ENCODE measurements at places on chromosomes 5 and 9.

- no peak for DNase-seq
Observed at GRCh38 chr9:128166169-128166568, 6.1 kb downstream of the BBLN start.

GRCh38 chr5:150637245-150638052 lies 3.0 kb upstream of the SYNPO start:
- DNase-seq, result no peak

DNA sequence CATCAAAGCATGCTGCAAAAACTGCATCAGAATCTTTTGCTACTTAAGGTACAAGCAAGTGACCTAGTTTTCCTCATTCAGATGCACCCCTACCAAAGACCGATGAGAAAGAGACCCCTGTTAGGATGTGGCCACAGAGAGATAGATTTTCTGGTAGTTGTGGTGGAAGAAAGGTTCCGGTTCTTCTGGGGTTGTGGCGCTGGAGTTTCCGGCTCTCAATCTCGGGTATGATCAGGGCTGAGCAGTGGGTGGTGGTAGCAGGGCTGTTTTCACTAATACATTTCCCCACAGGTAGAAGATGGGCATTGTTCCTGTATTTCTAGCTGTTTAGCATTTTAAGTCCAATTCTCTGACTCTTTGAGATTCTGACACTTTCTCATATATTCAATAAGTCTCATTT lies 58.4 kb downstream of the PCSK1 start:
- DNase-seq, result no peak

- DNase-seq, result peak; percentile 16
Observed at GRCh38 chr5:74275171-74275992, 365.1 kb downstream of the ENC1 start.

GRCh38 chr9:94888775-94889174 lies 162.3 kb downstream of the AOPEP start:
- no peak for DNase-seq

- DNase-seq, result no peak
Observed at GRCh38 chr5:176189857-176190256, 48.4 kb upstream of the SIMC1 start.

GRCh38 chr9:14030375-14031059 lies 283.4 kb downstream of the NFIB start:
- peak; percentile 87 for DNase-seq

DNA sequence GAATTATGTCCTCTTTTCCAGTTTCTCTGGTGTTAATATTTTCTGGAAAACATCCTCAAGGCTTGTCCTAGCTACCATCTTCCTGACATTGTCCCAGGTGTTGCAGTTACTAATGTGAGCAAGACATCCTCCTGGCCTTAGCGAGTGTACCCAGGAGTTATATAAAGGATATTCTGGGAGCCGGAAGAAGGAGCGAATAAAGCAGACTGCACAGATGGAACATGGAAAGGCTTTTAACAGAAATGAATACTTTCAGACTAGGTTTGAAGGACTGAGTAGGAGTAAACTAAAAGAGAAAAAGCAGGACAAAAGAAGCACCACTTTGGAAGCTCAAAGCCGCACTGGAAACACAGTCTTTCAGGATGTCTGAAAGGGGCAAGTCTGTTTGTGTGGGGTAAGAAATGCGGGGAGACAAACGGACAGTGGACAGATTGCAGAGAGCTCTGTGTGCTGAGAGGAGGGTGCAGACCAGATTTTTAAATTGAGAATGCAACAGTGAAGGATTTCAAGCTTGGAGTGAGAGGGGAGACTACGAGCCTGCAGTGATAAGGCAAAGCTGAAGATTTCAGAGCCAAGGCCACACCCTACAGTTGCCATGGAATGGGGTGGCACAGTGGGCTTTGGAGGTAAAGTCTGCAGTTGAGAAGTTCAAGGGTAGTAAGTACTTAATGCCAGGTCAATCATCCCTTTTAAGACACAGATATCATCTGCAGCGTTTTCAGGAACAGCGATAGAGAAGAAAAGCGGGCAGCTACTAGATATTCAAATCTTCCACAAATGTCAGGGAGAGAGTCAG lies 94.1 kb upstream of the TAF11L2 start:
- no peak for DNase-seq

GRCh38 chr9:22056402-22056801 lies 47.3 kb upstream of the CDKN2B start:
- no peak for DNase-seq

- DNase-seq, result no peak
Observed at GRCh38 chr5:119353686-119354366, 2.0 kb upstream of the TNFAIP8 start.

DNA sequence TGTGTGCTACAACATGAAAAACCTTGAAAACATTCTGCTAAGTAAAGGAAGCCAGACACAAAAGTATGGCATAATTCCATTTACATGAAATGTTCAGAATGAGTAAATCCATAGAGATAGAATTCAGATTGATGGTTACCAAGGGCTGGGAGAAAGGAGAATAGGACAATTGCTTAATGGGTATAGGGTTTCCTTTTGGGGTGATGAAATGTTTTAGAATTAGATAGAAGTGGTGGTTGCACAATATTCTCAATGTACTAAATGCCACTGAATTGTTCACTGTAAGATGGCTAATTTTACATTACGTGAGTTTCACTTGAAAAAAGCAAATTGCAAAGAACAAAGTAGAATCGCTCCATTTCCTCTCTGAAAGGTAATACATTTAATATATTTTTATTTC lies 43.0 kb upstream of the GAS1 start:
- DNase-seq, result no peak

DNA sequence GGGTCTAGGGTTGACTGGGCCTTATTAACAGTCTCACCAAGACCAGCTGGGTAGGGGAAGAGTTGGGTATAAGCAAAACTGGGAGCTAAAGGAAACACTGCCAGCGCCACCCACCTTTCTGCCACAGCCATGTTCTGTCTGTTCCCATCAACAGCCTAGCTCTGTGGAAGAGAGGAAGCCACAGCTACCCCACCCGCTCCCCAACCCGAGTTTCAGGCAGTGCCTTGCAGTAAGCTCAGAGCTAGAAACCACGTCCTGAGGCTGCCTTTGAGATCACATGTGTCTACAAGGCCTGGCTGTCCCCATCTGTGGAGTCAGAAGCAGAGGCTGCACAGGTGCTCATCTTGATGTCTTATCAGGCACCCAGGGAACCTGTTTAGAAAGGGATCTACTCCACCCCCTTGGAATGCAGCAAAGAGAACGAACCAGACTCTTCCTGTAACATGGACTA lies 15.3 kb downstream of the HNRNPH1 start:
- DNase-seq, result no peak

All from hindlimb muscle (tissue), 1 donor.